ENCODE measurements at places on chromosomes 1 and 21.

DNA sequence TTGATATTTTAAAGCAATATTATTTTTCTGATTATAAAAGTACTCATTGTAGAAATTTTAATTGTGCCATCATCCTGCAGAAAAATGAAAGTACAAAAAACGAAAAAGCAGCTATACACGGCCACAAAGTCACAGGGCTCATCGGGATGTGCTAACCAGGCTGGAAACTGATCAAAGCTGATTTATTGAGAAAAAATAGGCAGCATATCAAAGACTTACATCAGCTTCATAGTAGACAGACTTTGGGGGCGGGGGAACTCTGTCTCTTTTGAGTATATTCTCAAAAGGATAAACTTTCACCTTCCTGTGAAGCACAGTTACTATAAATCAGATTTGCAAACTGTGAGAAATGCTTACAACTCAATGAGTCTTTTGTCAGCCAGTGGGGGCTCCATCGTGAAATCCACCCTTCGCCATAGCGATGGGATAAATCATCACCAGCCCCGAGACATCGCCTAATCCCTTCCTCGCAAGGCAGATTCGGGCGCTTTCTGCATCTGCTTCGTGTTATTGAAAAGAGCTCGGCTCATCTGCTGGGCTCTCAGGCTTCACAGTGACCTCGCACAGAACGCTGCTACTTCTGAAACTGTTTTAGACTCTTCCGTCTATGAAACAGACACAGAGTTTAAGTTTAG is 69.2 kb upstream of the ERG start:
- DNase-seq: no peak

GRCh38 chr1:55957276-55957675 is 622.1 kb downstream of the PLPP3 start:
- no peak for DNase-seq

- DNase-seq: no peak
Observed at GRCh38 chr1:202130297-202130721, 7.6 kb downstream of the GPR37L1 start.

DNA sequence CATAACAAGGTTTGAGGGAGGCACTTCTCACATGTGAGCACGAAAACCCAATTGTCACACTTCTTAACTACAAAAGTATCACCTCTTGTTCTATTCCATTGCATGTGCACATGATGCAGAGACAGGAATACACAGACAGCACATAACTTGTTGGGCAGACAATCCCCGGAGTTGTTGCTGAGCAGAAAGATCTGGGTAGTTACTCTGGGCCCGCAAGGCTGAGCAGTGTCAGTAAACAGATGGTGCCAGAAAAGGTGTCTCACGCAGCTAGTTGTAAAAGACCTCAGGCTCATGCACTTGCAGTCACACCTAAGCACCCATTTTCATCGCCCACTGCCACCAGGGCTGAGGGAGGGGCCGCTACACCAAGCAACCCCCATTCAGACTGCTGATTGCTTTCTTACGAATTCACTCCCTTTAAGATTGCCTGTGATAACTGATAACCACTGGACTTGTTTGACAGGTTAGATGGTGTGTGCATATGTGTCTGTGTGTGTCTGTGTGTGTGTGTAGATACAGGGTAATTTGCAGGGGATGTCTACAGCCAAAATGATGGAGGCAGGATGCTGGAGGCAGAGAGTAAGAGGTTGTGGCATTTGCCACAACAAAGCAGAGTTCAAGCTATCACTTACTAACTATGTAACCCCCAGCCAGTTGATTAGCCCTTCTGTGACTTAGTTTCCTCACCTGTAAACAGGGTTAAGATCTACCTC is 4.2 kb downstream of the LGR6 start:
- no peak for DNase-seq

DNA sequence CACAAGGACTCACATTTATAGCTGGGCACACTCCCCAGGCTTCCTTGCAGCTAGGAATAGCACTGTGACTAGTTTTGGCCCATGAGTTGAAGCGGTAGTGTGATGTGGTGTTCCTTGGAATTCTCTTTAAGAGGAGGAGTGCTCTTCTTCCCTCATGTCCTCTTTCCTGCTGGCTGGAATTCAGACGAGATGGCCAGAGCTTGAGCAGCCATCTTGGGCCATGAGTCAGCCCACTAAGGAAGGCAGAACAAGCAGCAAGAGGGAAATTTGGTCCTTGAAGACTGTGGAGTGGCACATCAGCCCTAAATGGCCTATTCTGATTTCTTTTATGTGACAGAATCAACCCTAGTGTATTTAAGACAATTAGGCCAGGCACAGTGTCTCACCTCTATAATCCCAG is 20.0 kb downstream of the HTR6 start:
- no peak for DNase-seq

Data from activated T-cell treated with anti-CD3 and anti-CD28 coated beads for 48 hours (primary cell).